ENCODE measurements at places on chromosomes 6 and 20.

- no peak for DNase-seq
These were observed 168.0 kb upstream of the LRFN2 start for GRCh38 chr6:40755046-40755681.

DNA sequence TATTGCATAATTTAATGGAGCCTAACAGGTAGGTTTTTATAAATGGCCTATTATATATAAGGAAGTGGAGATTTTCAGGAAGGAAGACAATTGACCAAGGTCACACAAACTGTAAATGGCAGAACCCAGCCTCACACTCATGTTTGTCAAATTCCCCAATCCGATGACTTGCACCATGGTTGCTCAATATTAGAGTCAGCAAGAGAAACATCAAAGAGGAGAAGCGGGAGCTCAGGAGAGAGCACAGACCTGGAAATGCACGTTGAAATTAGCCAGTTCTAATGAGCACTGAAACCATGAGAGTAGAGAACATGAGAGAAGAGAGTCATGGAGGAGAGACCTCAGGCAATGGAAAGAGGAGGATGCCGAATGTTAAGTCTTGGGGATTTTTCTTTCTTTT is 13.5 kb upstream of the MLIP start:
- no peak for DNase-seq

GRCh38 chr20:22387452-22387851 is 196.9 kb downstream of the FOXA2 start:
- no peak for DNase-seq

GRCh38 chr20:23118144-23118543 is 32.0 kb upstream of the CD93 start:
- DNase-seq = no peak

- no peak for DNase-seq
These were observed 746.8 kb downstream of the HDGFL1 start for GRCh38 chr6:23316131-23316530.

GRCh38 chr20:32004963-32005362 is 5.3 kb upstream of the CCM2L start:
- DNase-seq = no peak

DNA sequence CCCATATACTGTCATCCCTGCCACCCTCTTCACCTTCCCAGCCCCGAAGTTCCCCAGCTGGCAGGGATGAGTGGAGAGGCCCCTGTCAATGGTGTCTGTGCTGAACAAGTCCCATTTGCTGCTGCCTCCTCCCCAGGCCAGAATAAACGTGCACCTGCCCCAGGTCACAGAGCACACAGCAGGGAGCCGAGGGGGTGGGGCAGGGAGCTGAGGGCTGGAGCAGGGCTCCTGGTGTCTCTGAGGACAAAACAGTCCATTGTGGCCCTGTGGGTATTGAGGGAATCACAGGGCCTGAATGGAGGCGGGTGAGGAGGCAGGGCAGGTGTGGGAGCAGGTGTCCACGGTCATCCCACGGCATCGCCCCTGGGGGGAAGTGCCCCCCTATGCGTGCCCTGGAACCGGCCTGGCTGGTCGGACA is 55.8 kb downstream of the SNAI1 start:
- DNase-seq = no peak

DNA sequence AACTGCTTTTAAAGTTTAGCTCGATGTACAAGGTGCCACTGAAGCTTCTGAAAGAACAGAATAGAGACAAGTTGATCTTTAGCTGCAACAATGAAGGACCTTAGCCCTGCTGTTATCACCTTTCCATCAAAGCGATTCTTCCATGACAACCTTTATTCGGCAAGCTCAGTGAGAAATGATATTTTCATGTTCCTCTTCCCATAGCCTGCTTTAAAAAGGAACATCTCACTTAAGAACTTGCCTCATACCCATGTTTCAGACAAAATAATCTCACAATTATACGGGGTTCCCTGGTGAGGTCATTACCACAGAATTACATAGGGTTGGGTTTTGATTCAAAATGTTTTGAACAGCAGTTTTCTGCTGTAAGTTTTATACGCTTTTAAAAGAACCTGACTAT is 264.2 kb downstream of the THBS2 start:
- DNase-seq = no peak

Measured in stimulated activated CD8-positive, alpha-beta memory T cell treated with anti-CD3 and anti-CD28 coated beads, Interleukin-15, amount 100 ng/mL, for 4 hours (primary cell).